ENCODE measurements at places on chromosomes 11 and 22.

DNA sequence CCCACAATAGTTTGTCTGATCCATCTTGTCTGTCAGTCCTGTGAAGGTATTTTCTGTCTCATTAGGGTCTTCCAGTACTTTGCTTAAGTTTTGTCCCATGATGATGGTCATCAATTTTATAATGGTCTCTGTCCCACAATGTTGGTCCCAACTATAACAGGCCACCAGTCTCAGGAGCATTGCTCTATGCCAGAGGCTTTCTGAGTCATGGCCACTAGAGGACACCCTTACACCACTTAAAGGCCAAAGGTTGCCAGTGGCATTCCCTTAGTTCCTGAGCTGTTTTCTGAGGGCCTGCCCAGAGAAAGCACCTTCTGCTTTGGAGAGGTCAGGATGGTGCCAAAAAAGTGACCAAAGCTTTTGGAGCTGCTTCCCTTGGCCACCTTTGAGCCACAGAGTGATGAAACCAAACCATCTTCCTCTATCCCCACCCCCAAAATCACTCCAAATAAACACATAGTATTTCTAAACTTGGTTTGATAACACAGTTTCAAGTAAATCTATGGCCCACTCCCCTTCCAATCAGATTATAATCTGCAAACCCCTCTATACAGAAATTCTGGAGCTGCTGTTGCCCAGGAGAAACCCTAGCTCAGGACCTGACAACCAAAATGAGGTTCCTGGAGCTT, 19.3 kb downstream of the EIF3F start:
- peak; percentile 58 for DNase-seq

- no peak for DNase-seq
Observed at GRCh38 chr22:49232319-49233067, 595.2 kb downstream of the BRD1 start.

DNA sequence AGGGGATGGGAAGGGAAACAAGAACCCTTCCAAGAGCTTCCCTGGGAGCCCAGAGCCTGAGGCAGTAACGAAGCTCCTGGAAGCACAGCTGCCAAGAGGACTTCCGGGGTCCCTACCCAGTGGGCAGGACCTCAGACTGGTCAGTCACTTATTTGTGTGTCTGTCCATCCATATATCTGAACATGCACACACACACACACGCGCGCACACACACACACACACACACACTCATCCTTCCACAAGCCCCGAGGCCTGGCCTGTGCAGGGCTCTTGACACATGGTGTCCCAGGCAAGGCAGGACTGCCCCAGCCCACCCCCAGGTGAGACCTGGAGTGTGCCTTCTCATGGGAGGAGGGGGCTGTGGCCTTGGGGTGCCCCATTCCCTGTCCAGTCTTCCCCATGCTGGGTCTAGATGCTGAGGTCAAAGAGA, 44.9 kb downstream of the IGLL5 start:
- no peak for DNase-seq

- peak; percentile 60 for DNase-seq
Observed at GRCh38 chr22:46737976-46738646, at the start of gene CERK. Gene CERK, minus strand, starts transcription at chr22:46738252. Its CDS starts 104 bp downstream, at chr22:46738148.

DNA sequence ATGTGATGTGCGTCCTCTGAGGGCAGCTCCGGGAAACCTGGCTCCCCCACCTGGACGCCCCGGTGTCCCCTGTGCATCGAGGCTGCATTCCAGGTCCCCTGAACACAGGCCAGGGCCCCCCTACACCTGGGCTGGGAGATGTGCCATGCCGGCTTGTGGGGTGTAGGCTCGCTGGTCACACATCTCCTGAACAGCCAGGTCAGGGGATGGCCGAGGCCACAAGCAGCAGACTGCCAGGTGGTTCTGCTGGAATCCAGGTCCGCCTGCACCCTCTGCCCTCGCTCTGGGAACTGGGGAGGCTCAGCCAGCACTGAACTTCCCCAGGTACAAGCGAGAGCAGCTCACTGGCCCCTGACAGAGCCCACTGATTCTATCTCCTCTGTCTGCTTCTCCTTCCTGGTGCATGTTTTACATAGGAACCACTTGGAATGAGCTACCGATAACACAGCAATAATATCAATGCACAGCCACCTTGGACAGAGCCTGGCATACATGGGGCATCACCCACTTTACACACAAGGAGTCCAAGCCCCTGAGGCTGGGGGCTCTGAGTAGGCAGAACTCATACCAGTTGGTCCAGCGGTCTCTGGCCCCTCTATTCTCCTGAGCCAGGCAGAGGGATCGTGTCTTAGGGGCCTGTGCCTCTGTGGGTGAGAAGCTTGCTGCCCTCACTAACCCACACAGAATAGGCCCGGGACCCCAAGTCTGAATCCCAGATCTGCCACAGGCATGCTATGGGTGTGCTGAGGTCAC, 46.8 kb downstream of the TBX1 start:
- no peak for DNase-seq

All from stimulated activated CD4-positive, alpha-beta T cell treated with anti-CD3 and anti-CD28 coated beads, Interleukin-4, amount 100 ng/mL, for 24 hours (primary cell).